ENCODE measurements at places on chromosomes 7 and 10. TPM values are rescaled to one million over a fixed set of nuclear protein-coding genes. Genes with fewer than 3 reads are reported as not detected.

DNA sequence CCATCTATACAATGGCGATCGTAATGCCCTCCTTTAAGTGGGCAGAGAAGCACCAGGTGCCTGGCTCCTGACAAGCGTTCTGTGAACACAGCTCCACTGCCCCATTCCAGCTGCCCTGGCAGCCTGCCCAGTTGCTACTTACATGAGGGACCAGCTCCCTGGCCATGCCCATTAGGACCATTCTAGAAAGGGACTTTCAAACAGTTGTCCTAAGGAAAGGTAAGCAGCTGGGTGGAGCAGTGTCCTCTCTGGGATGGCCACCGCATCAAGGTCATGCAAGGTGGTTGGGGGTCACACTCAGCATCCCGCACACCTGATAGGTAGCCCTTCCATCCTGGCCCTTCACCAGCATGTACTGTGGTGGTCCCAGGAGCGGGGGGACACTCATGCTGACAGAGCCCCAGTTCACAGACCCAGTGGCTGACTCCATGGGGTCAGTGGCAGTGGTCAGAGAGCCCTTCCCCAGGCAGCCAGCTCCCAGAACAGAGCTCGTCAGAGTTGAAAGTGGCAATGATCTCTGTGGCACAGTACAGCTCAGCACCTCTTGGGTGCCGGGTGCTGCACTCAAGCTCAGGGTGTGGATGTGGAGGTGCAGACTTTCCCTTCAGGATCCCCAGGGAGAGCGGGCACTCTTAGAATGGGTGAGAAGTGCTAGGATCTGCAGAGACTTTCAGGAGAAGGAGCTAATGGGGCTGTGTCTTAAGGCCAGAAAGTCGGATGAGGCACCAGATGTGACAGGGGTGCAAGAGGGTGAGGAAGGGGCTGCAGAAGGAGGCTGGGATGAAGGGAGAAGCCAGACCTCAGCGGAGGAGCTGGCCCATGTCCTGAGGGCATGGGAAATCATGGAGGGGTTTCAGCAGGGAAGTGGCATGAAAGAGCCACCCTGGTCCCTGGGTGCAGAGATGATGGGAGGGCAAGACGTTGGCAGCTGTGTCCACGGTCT is 10.9 kb downstream of the MMRN2 start:
- peak; percentile 67 for DNase-seq

DNA sequence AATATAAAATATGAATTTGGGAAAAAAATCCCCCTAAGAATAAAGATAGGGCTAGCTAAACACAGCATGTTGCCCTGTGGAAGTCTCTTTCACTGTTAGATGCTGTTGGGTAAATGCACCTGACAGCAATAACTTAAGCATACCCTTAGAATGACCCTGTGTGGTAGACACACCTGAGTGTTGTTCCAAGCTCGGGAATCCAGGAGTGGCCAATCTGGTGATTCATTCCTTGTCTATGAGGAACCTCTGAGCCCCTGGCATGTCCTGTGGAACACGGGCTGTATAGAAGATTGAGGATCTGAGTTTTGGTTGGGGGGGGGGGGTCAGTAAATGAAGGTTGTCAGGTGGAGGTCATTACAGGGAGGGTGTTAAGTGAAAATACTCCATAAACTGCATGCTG is 730.0 kb upstream of the IGFBP3 start:
- peak; percentile 53 for DNase-seq

GRCh38 chr7:20578257-20578771 is 37.2 kb upstream of the ABCB5 start:
- no peak for DNase-seq

GRCh38 chr7:86949779-86950260 is 109.6 kb downstream of the ELAPOR2 start:
- no peak for DNase-seq

SLC13A1 gene
- not detected for total RNA-seq

GPR37 gene
- not detected for total RNA-seq
